ENCODE measurements at places on chromosomes 1 and 21.

DNA sequence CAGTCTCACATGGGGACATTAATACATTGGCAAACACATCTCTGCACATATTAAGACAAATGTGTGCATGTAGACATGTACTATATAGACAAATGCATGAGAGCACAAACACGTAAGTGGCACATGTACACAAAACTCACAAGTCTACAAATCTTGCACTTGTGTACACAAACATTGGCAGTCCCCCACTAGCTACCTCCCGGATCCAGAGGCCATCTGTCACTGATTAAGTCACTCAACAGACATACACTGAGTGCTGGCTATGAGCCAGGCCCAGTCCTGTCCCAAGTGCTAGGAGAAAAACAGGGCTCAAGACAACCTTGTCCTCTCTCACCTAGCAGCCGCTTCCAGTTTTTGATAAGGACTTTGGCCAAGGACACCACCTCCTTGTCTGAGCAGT is 7.0 kb downstream of the TCEA3 start:
- DNase-seq, result no peak

DNA sequence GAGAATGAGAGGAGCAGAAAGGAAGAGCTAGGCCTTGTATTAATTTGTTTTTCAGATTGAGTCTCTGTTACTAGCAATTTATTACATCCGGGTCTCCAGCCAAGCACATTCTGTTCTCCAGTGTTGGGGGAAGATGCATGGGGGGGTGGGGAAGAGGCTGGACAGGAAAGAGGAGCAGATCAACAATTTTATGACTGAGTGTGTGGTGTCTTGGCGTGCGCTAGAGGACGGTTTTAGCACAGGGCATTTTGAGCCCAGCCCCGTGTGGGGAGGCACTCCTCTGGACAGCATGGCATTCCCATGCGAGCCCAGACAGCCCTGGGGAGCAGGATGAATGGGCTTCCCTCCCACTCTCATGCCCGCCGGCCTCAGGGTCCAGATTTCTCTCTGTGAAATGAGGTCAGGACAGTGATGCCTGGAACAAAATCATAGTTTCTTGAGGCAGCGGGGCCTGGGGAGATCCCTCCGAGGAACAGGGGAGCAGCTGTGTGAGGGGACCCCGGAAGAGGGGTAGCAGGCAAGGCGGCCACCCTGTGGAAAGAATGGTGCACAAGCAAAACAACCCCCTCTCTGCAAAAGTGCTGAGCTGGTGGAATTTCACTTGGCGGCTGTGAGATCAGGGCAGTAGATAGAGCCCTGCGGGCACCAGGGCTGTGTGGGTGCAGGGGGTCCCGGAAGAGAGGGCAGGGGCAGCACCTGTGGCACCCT is 16.3 kb downstream of the SOX13 start:
- DNase-seq, result no peak

DNA sequence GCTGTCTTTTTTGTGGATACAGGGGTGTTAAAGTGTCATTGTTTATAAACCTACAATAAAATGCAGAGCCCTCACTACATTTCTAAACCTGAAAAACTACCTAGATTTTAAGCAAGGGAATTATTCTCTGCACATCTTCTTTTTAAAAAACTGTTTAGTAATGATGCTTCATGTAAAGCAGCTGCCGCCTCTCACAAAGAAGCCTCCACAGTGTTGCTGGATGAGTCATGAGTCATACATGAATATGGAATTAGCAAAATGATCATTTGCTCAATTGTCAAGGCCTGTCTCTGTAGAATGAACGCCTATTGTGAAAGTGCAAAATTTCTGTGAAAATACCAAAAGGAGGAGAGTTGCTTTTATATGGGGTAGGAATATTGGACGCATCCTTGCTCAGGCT is 259.5 kb upstream of the CHRM3 start:
- DNase-seq, result no peak

DNA sequence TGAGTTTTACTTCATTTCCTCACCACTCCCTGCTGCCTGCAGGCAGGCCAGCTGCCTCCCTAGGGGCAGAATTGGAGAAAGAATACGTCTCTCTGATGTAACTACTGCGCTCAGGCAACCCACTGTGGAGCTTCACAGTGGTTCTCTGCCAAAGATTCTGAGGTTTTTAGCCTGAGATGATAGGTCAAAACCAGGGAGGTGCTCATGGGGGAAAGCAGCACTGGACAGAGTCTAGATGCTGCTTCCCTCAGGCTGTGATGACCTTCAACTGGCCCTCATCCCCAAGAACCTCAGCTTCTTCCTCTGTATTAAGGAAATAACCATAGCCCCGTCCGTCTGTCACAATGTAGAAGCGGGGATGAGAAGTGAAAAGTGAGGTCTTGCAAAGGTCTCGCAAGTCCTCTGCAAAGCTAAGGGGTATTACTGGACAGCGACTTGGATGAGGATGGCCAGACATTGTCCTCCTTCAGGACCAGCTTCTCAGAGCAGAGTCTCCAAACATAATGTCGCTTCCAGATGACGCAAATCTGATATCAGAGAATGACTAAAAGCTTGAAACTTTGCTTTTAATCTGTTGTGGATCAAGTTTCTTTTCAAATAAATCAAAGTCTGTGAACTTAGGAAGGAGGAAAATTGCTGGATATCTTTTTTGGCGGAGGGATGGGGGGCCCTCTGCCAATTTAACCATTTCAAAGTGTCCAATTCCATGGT is 65.9 kb upstream of the ATP5PO start:
- DNase-seq, result no peak

GRCh38 chr1:2003541-2004131 is at the start of gene CFAP74:
Gene CFAP74 (minus strand): TSS chr1:2003786. CDS start chr1:1990956, 12,830 bp downstream.
- no peak for DNase-seq

DNA sequence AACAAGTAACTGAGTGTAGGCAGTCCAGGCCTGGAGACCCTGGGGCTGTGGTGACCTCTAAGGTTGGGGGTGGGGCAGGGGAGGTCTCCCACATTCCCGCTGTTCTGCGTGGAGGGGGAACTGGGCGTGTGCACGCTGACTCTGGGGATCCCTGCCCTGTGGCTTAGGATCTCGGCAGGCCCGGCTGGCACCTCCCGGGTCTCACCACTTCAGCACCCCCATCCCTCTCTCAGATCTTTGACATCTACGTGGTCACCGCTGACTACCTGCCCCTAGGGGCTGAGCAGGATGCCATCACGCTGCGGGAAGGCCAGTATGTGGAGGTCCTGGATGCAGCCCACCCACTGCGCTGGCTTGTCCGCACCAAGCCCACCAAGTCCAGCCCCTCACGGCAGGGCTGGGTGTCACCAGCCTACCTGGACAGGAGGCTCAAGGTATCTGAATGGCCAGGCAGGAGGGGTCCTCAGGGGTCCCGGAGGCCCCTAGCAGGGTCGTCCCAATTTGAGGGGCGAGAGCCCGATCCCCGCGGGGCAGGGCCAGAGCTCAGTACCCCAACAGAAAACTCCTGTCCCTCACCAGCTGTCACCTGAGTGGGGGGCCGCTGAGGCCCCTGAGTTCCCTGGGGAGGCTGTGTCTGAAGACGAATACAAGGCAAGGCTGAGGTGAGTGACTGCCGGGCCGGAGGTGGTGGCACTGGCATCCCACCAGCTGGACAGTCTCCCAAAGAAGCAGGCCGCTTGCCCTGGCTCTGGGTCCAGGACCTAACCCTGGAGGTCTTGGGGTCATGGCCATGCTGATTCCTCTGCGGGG is 68.7 kb downstream of the TRIM11 start:
- DNase-seq, result no peak

DNA sequence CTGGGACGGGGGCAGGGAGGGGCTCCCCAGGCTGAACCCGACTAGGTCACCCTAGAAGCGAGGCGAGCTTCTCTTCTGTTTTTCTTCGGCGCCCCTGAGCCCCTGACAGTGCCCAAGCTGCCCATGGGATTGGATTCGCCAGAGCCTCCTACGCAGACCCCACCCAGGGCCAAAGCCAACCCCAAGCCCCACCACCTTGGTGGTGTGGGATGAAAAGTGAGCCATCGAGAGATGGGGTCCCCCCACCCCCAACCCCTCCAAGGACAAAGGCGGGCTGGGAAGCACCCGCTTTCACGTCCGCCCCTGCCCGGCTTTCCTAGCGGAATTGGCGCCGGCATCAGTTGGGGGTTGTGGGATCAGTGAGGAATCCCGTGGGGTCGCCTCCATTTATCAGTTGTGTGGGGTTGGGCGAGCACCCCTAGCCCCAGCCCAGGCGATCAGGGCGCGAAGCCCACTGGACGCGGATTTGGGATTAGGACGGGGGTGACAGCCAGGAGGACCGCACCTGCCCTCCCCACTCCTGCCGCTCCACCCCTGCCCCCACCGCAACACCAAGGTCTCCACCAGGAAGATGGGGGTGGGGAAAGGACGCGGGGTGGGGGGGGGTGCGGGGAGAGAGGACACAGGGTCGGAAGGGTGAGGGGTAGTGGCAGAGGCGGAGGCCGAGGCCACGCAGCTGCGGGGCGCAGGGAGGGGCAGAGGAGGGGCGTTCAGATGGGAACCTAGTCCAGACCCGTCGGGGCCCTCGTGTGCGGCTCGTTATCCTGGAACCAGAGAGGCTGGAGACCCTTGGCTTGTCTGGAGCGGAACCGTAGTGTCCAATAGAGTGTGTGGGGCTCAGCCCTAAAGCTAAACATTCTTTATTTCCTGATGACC is 4.4 kb downstream of the TSPEAR start:
- no peak for DNase-seq

DNA sequence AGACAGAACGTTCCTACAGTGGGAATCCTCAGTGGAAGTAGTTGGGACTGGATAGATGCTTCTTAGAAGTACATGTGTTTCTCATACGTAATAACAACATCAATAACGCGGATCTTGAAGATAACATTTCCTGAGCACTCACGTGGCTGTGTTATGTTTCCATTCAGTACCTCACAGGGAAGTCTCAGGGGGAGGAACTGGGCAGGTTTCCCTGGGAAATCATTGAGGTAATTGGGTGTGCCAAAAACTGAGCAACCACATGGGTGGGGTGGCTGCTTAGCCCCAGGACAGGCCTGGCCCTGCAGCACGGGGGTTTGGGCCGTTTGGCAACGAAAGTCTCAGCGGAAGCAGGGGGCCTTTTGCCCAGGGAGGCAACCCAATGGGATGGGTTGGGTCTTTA is 133.8 kb downstream of the ZSCAN20 start:
- DNase-seq, result no peak

DNA sequence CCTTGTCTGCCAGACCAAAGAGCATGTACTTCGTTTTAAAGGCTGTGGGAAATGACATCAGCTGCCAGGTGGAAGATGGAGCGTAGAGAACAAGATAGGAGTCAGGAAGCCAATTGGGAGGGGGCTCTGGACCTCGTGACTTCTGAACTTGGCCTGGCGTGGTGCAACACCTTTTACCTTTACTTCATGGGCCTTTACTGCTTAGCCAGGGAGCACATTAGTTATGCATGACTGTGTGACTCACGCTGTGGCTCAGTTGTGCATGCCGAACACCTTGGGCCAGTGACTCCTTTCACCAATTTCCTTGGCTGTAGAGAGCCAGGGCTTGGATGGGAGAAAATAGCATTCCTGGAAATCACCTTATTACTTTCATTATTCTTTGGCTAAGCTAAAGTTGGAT is 7.2 kb downstream of the XCL1 start:
- DNase-seq, result no peak

DNA sequence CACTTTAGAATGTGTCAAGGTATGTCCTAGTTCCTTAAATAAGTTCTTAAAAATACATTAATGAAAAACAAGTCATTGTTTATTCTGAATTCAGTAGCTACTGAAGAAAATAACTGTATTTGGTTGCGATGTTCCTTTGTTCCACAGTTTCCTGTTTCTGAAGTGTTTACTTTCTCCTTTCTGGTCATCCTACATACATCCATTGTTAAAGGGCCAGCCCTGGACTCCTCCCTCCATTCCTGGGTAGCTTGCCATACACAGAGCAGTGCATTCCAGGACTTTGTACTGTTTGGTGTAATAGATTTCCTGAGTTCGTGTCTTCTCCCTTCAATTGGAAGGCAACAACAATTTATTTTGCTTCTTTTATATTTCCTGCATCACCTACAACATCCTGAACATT is 845.4 kb upstream of the CXADR start:
- no peak for DNase-seq

DNA sequence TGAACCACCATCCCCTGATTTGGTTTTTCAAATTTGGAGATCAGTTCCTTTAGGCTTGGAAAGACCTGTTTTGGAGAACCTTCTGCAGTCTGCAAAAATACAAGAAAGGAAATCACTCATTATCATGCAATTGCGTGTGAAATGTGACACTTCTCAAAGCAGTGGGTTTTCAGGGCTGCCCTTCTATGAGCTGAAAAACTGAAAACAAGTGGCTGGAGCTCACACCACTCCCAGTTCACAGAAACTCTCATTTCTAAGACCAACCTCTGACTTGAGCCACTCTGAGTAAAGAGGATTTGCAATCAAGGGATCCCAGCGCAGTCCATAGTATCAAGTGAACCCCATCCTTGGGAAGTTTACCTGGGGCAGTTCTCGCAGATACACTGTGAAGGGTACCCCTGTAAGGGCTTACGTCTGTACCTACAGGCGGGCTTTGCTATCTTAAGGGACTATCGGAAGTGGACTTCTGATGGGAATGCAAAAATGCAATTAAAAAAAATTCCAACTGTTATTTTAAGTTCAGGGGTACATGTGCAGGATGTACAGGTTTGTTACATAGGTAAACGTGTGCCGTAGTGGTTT is 12.8 kb downstream of the SH2D1B start:
- DNase-seq, result no peak

- no peak for DNase-seq
Measured at GRCh38 chr1:213287987-213288386, 236.9 kb downstream of the RPS6KC1 start.

GRCh38 chr1:41274752-41275545 is 32.8 kb upstream of the SCMH1 start:
- no peak for DNase-seq

DNA sequence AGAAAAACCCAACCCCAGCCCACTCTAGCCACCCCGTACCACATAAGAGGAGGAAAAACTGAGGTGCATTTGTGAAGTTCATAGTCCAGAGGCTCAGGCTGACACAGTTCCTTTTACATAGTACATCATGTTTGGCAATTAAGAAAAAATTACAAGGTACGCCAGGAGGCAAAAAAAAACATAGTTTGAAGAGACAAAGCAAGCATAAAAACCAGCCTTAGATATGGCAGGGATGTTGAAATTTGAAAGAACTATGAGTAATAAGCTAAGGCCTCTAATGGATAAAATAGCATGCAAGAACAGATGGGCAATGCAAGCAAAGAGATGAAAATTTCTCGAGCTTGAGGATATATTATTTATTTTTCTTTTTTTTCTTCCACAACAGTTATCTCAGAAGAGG is 31.9 kb downstream of the MIXL1 start:
- DNase-seq, result no peak
